Stimulated activated CD4-positive, alpha-beta T cell treated with anti-CD3 and anti-CD28 coated beads, Interleukin-1b, Interleukin-23, amount 100 ng/mL, for 1 hour (primary cell): ENCODE measurements at places on chromosomes 3 and 15.

- no peak for DNase-seq
Measured at GRCh38 chr3:44669760-44670159, 21.2 kb downstream of the ZNF35 start.

GRCh38 chr3:159058859-159059258 is 257.0 kb downstream of the MFSD1 start:
- DNase-seq: no peak

DNA sequence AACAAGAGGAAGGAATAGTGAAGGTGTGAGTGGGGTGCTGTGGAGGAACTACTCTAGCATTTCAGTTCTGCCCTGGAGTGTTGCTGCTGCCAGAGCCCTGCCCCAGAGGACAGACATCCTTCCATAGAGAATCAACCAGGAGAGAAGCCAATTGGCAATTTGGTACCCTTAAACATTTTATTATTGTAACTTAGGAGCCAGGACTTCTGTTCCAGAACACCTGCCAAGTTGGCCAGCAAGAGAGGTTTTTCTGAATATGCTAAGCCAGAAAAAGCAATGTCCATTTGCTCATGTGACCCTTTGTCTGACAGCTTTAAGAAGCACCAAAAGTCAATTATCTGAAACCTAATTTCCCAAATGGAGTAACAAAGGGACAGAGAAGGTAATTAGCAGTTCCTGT is 264.9 kb downstream of the MEX3B start:
- DNase-seq: no peak

DNA sequence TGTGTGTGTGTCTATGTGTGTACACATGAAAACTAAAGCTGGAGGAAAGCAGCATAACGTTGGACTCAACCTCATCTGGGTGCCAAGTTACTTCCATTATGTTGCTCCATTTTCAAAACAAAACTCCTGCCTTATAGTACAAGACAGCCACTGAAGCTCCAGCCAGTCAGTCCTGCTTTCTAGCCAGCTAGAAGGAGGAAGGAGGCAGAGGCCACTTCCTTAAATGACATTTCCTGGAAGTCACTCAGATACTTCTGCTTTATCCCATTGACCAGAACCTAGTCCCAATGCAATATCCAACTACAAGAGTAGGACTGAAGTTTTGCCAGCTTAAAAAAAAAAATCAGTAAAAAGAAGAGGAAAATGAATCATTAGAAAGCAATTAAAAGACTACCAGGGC is 31.7 kb downstream of the CADPS start:
- no peak for DNase-seq

DNA sequence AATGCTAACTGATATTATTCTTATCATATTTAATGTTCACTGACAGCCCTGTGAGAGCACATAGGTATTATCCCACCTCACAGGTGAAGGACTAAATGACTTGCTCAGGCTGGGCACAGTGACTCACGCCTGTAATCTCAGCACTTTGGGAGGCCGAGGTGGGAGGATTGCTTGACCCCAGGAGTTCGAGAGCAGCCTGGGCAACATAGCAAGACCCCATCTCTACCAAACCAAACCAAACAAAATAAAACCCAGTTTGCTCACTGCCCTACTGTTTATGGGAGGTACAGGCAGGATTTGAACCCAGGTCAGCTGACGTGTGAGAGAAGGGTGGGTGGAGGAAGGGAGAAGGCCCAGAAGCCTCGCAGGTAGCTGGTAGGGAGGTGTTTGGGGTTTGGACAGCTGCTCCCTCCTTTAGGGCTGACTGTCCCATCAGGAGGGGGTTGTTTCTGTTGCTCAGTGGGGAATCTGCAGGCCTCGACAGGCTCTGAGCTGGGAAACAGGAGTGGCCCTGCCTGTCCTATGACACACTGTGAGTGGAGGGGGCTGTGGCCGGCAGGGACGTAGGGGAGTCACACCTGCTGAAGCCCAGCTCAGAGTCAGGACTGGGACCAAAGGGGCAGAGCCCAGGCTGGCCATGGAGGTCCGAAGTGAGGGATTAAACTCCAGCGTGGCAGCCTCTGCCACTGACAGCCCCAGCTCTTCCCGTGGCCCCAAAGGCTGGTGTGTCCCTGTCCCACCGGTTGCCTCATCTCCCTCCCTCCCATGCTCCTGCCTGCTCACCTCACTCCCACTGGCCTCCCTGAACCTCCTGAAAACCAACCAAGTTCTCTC is 25.3 kb downstream of the BHLHE40 start:
- no peak for DNase-seq

DNA sequence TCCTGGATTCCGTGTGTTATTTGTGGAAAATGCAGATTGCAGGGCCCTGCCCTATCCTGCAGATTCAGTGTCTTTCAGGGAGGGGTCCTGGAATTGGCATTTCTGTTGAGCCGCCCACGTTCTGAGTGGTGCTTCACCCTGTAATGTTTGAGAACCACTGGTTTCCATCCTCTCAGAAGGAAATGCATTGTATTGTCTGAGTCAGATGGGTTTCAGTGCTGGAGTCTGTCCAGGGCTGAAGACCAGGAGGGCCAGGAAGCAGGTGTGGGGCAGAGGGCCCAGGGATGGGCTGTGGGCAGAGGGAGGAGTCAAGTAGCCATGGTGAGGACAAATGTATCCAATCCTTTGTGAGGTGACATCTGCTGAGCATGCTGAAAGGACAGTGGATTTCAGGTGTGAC is 123.8 kb downstream of the SV2B start:
- no peak for DNase-seq

DNA sequence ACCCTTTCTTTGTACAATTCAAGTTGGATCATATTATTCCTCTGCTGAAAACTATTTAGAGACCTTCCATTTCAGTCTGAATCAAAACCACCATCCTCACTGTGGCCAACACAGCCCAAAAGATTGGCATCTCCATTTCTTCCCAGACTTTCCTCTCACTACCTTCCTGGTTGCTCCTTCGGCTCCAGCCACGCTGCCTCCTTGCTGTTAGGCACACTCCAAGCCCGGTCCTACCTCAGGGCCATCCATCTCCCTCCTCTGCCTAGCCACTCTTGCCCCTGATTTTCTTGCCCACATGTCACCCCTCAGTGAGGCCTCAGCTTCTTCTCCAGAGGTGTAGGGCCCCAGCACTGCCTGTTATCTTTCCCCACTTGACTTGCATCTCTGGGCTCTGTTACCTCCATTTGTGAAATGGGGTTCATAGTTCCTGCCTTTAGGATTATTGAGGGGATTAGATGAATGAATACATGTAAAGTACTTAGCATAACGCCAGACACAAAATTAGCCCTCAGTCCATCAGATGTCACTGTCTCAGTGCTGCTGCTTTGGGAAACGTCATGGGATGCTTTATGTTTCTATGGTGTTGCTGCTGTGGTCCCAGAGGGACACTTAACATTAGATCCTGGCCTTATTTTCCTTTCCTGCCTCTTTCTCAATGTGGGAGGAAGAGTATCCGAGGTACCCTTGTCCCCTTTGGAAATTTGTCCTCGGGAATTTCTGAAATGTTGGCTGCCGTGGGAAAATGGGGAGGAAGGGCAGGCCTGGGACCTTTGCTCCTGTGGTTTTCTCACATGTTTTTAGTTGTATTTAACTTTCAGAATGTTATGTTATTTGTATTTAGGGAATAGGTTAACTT is 31.3 kb downstream of the SNRK start:
- DNase-seq: no peak

- no peak for DNase-seq
Measured at GRCh38 chr3:129556358-129556695, 13.4 kb downstream of the H1-8 start.

- DNase-seq: no peak
Measured at GRCh38 chr3:14522129-14522691, 17.9 kb downstream of the GRIP2 start.
